Left kidney (tissue), 8 donors: ENCODE measurements at places on chromosomes 11 and 22.

GRCh38 chr11:65108469-65109123 is 3.1 kb upstream of the TM7SF2 start:
- DNase-seq: no peak

DNA sequence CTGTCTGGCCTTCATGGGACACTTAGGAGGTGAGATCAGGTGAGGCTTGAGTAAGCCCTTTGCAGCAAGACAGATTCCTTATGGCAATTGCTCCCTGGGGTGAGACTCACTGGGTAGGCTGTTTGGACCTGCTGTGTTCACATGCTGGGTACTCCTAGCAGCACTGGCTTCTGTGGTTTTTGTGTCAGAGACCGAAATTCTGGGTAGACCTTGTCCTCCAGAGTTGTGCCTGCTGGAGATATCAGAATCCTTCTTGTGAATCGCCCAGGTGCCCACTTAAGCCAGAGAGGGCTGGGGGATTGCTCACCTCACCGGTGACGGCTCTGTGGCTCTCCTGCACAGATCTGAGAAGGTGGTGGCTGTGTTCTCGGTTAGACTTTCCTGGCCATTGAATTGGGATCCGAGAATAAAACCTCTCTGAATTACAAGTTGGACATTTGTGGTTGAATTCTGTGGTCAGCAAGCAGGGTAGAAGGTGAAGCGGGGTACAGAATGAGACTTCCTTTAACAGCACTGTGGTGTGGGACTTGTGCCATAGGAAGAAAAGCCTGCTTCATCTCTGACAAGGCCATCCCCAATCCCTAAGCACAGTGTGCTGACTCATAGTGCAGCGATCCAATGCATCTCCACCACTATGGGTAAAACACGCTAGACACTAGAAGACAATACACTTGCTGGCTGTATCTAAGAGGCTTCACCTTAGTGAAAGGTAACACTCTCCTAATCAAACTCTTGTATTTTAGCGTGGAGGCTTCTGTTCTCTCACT is 52.5 kb upstream of the TTC12 start:
- DNase-seq: no peak

GRCh38 chr22:38172832-38173640 is 8.6 kb downstream of the PLA2G6 start:
- DNase-seq: no peak

DNA sequence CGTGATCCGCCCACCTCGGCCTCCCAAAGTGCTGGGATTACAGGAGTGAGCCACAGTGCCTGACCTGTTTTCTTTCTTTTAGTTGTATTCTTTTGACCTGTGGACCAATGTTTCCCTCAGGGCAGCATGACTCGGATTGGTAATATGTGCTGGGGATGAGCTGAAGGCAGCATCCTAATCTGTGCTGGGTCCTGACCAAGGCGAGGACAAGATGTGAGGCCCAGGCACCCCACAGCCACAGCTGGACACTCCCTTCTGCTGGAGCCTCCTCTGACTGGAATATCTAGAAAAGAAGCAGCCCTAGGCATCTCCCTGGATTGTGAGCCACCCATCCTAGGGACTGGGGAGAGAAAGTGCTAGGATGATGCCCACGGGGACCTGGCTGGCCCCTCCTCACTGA is 105.4 kb downstream of the PDE2A start:
- DNase-seq: no peak

DNA sequence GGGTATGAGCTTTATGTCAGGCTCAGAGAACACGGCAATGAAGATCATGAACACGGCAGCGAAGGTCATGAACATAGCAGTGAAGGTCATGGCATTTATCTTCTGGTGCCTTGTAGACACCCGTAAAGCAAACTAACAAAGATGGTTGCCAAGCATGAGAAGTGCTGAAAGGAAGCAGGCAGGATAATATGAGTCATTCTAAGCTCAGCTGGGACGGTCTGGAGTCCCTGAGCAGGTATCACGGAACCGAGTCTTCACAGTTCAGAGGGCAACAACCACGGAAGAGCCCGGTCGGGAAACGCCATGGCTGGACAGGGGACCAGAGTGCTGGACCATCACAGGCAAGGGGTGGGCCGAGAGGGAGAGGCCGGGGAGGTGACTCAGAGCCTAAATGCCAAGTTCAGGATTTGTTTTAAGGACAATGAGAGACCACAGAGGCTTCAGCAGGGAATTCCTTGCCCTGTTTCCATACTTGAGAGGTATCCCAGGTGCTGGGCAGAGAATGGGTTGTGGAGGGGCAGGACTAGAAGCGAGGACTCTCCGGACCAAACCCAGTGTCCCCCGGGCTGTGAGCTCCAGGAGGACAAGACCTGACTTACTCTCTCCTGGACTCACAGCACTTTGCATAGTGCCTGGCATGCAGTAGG is 13.1 kb upstream of the MS4A10 start:
- DNase-seq: no peak

- no peak for DNase-seq
These were observed 15.0 kb upstream of the CYP2R1 start for GRCh38 chr11:14906993-14907392.

DNA sequence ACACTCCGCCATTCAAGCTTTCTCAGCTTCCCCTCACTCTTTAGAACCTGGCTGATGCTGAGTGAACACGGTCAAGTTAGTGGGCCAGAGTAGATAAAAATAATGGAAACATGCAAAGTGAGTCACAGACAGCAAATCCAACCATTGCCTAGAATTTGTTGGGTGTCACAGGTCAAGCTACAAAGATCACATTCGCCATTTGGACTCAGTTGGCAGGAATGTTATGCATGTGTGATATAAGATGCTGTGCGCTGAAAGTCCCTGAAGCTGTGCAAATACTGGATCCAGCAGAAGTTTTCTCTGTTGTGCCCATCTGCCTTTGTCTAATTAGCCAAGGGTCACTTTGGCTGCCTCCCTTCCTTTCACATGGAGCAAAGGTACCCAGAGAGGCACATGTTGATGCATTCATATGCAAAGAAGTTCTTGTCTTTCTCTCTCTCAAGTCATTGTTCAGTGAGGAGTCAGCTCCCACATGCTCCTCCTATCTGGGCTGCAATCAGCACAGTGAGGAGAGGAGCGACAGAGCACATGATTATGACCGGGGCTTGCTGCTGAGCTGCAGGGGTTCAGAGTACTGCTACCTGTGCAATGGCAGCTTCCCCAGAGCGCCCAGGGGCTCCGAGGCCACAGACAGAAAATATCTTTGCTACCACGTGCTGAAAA is 39.7 kb downstream of the FLI1 start:
- no peak for DNase-seq

DNA sequence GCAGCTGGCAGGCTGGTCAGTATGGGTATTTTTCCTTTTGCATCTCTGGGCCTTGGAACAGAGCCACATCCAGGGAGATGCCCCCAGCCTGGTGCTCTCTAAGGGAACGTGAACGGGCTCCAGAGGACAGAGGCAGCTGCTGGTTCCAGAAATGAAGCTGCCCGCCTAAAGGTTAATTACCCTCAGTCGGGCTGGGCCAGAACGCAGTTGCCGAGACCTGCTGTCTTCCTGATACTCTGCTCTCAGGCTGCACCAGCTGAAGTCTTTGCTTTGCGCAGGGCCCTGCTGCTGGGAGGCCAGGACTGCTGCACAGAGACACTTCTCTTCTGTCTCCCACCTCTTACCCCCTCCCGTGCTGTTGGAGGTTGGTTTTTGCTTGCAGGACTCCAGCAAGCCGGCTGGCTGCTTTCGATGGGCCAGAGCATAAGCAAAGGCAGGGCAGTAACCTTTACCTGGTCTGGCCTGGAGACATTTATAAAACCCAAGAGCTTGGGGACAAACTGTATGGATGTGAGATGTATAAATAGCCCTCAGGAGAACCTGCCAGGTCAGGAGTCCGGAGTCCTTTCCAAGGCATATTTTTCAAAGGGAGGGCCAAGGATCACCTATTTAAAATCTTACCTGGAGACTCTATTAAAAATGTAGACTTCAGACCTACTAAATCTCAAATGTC is 197.1 kb downstream of the GRIK4 start:
- DNase-seq: no peak

- no peak for DNase-seq
These were observed 10.6 kb upstream of the ACER3 start for GRCh38 chr11:76850130-76850529.

DNA sequence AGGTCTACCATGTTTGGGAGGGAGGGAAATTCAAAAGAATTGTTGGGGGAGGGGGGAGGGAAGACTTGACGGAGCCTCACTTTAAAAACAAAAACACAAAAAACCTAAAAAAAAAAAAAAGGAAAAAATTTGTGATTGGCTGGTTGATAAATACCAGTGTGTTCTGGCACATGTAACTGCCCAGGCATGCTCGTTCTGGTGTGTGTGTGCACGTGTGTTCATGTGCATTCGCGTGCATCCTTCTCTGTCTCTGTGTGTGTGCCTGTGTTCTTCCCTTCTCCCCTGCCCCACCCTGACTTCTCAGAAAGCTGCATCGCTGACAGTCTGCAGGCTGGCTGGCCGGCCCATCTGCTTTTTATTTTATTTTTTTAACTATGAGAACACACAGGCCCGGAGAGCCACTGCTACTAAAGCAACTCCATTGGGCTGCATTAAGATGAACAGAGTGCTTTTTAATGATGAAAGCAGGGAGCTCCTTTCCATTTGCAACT is 22.6 kb upstream of the ADSL start:
- DNase-seq: no peak

GRCh38 chr22:17281440-17281841 is 62.2 kb upstream of the ADA2 start:
- DNase-seq: no peak
